ENCODE measurements at places on chromosomes 2 and 18.

GRCh38 chr2:108958002-108958401 is 31.0 kb downstream of the EDAR start:
- DNase-seq: no peak

GRCh38 chr2:239870863-239871262 is 154.3 kb downstream of the NDUFA10 start:
- DNase-seq: no peak

DNA sequence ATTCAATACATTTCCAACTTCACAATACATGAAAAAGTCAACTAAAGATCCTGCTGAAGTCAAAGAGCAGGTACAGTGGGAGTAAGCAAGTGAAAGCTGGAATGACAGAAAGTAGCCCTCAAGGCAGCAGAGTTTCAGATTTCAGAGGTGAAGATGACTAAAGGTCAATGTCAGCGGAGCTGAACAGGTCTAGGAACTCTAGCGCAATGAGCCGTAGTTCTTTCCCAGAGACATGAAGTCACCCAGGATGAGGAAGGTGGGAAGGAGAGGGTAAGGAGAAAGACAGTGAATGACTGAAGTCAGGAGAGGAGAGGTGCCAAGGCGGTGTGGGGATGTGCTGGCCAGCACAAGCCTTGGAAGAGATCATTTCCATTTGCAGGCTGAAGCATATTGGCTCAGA is 28.1 kb downstream of the PTPN2 start:
- no peak for DNase-seq

- no peak for DNase-seq
These were observed 444.5 kb upstream of the SLC8A1 start for GRCh38 chr2:40896358-40896757.

- no peak for DNase-seq
These were observed 1.3 kb upstream of the CXCR1 start for GRCh38 chr2:218168016-218168415.

DNA sequence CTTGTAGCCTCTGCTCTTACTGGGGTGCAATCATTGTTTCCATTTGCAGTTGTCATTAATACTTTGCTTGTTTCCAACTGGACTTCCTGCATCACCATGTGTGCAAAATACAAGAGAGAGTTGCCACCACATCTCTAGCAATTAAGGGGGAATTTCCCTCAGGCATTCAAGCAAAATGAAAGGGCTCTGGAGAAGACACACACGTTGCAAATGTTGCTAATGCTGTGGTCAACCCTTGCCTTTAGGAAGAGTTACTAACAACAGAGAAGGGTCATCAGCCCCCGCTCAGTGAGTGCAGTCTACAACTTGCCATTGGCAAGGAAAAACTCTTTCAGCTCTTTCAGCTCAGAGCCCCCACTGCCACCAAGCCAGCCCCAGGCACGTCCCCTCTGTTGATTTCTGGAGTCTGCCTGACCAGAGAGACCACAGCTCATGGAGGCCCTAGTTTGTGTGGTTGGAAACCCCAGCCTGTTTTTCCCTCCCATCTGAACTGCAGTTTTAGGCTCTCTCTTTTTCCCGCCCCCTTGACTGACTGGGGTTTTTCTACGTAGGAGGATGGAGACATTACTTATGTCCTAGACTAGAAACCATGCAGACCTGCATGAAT is 25.9 kb upstream of the GPR45 start:
- DNase-seq: no peak

- DNase-seq: no peak
These were observed 32.6 kb downstream of the VIT start for GRCh38 chr2:36729067-36729466.

GRCh38 chr2:207289295-207290018 is 123.7 kb upstream of the KLF7 start:
- DNase-seq: no peak

Data from stimulated activated CD4-positive, alpha-beta T cell treated with anti-CD3 and anti-CD28 coated beads, Interleukin-4, amount 100 ng/mL, for 24 hours (primary cell).